ENCODE measurements at places on chromosomes 7 and 10. TPM values are rescaled to one million over a fixed set of nuclear protein-coding genes. Genes with fewer than 3 reads are reported as not detected.

Gene ANKRD61
- polyA plus RNA-seq, result not detected

Gene HECW1
- not detected for polyA plus RNA-seq

DNA sequence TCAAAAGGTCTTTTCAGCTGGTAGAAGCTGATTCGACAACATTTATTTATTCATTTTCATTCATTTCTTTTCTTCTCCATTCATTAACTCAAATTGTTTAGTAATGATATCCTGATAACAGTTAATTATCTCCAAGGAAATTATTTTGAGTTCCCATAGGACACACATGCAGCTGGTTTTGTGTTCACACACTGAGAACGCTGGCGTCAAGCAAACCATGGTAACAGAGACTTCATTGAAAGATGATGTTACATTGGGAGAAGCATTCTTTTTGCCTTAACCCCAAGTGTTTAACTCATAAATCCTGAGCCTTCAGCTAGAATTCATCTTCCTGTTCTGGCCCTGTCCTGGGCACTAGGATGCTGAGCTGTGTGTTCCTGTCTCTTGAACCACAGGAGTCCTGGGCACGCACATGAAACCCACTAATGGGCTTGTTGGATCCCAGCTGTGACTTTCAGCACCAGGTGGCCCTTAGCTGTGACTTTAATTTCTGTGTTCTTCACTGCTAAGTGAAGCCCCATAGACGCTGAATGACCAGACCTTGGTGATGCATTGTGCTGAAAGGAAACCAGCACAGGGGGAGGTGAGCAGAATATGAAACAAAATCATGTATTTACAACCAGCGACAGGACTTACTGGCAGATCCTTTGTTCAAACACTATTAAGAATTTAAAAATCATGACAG lies 121.5 kb upstream of the PRSS58 start:
- no peak overlapping the region for H3K27ac ChIP-seq
- H3K4me3 ChIP-seq, result no peak overlapping the region
- DNase-seq, result no peak
- H3K36me3 ChIP-seq, result no peaks in the 10 kb centered on the region
- H3K27me3 ChIP-seq, result no peaks in the 10 kb centered on the region

GRCh38 chr7:144747936-144748335 lies 87.9 kb downstream of the TPK1 start:
- no peak overlapping the region for H3K27ac ChIP-seq
- no peak overlapping the region for H3K4me3 ChIP-seq
- no peak for DNase-seq
- no peaks in the 10 kb centered on the region for H3K4me1 ChIP-seq

DNA sequence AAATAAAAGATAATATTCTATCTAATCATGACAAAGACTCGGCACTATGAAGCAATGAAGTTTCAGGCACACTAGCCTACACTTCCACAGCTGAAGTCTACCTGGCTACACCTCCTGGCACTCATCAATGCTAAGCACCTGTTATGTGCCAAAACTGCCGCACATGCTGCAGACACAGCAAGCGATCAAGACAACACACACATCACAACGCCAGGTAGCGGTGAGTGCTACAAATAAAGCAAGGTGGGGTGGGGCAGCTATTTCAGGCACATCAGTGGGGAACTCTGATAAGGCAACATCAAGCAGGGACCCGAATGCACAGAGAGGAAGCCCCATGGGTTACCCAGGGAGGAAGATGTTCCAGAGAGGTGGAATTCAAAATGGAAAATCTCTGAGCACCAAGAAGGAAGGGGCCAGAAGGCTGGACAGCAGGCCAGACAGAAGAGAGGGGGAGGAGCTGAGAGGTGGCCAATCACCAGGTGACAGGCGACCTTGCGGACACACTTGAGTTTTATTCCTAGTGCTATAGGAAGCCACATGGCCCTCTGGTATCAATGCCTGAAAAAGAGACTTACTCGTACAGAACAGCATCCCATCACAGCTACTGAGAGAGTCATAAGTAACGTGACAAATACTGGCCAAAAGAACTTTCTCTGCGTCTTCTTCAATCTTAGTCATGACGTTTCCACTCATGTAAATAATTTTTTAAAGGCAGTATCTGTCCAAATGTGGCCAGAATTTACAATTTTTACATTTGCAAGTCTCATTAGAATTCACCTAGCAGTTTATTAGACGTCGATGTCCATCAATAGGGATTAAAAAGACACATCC lies 8.0 kb downstream of the PSAP start:
- no peaks in the 10 kb centered on the region for H3K27me3 ChIP-seq
- H3K4me3 ChIP-seq, result no peak overlapping the region
- H3K27ac ChIP-seq, result no peak overlapping the region
- no peaks in the 10 kb centered on the region for H3K36me3 ChIP-seq

DNA sequence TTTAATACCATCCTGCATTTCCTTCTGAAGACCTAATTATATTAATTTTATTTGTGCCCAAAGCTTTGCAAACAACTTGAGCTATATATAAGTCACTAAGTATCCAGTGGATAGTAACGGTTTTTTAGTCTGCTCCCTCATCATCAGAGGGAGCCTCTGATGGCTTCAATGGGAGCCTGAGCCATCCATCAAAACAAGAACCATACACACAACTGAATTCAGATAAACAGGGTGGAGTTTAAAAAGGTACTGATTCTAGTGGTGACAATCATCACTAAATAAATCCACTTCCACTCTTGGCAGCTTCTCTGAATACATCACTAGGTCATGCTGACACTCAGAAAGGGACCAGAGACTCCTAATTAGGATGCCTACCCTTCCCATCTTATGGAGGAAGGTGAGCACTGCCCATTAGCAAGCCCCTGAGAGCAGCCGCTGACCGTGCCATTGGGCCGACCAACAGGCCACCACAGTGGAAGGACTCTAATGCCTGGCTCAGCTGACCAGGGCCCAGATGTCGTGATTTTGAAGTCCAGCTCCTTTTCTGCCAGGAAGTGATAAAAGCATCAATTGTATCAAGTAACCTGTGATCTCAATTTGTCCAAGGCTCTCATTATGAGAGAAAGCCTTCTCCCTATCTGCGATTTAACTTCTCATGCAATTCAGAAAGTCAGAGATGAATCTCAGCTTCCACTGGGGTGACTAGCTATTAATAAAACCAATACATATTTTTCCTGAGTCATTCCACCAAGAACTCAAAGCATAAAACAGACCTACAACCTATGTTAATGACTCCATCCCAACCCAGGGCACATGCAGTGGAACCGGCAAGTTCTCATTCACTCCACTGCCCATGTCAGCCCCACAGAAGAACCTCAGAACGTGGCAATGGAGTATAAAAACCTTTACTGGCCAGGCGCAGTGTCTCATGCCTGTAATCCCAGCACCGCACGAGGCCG lies 13.1 kb downstream of the VOPP1 start:
- H3K36me3 ChIP-seq, result peaks cover 6% of the 10 kb centered on the region
- DNase-seq, result no peak

GRCh38 chr7:101106386-101106785 lies 20.5 kb upstream of the SERPINE1 start:
- no peaks in the 10 kb centered on the region for H3K4me1 ChIP-seq
- H3K27me3 ChIP-seq, result no peaks in the 10 kb centered on the region
- no peak overlapping the region for H3K27ac ChIP-seq
- no peak for DNase-seq
